ENCODE measurements at places on chromosomes 11 and 22. TPM values are rescaled to one million over a fixed set of nuclear protein-coding genes. Genes with fewer than 3 reads are reported as not detected.

- peaks cover 5% of the 10 kb centered on the region for H3K4me1 ChIP-seq
- H3K4me3 ChIP-seq: no peak overlapping the region
- H3K27ac ChIP-seq: peak overlapping the region; percentile 45
- H3K36me3 ChIP-seq: no peaks in the 10 kb centered on the region
- no peak for DNase-seq
These were observed 22.0 kb upstream of the MYRF start for GRCh38 chr11:61730240-61730994.

DNA sequence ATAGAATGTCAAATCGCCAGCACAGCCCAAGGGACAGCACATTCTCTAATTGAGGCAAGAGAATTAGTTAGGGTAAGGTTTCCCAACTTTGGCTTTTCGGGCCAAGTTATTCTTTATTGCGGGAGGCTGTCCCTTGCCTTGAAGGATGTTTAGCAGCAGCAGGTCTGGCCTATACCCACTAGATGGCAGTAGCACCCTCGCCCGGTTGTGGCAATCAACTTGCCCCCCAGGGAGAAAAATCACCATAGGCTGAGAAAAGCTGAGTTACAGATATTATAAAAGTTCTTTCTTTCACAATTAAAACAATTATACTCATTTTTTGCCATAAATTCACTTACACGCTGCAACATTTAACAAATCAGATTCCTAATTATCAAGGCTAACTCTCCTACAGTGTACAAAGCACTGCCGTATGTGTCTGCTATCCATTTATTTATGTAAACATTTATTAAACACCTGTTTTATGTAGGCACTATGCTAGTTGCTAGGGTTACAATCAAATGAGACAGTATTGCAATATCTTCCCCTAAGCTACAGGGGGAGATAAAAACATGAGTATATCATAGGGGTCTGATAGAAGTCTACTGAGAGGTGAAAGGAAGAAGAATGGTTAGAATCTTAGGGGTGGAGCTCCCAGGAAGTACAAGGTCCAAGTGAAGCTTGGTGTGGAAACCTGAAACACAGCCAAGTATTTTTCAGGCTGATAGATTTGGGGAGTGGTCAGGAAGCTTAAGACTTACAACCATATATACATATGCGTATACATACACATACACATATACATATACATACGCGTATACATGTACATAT is 452.3 kb downstream of the RAB38 start:
- DNase-seq: no peak
- no peaks in the 10 kb centered on the region for H3K27me3 ChIP-seq
- H3K27ac ChIP-seq: no peak overlapping the region
- peaks cover 2% of the 10 kb centered on the region for H3K4me1 ChIP-seq

DNA sequence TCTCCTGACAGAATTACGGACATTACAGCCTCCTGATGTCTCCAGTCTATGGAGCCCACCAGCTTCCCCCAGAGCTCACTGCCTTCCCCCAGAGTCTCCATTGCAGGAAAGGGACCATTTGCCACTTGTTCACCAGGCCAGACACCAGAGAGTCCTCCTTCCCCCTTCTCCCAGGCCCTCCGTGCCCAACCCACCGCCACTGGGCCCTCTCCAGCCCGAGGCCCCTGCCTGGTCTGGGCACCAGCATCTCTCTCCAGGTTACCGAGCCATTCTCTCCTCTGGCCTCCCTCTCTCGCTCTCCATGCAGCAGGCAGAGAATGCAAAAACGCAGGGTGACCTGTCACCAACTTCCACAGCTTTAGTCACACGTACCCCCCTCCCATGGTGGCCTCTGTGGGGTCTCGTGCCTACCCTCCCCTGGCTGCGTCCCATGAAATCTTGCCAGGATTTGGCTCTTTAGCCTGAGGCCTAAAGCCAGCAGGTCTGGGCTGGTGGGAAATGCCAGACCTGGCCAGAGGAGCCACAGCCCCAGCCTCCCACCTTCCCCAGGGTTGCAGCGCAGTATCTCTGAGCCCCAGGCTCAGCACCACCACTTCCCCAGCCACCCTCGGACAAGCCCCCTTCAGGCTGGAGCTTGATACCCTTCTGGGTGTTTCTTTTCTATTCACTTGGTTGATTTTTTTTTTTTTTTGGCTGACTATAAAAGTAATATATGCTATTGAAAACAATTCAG is 6.8 kb upstream of the SERPINH1 start:
- H3K27me3 ChIP-seq: peaks cover 13% of the 10 kb centered on the region
- no peak for DNase-seq
- H3K36me3 ChIP-seq: no peaks in the 10 kb centered on the region

GRCh38 chr11:109731451-109731850 is 309.5 kb downstream of the C11orf87 start:
- no peaks in the 10 kb centered on the region for H3K36me3 ChIP-seq
- H3K4me1 ChIP-seq: no peaks in the 10 kb centered on the region
- no peaks in the 10 kb centered on the region for H3K27me3 ChIP-seq
- H3K4me3 ChIP-seq: no peak overlapping the region

DNA sequence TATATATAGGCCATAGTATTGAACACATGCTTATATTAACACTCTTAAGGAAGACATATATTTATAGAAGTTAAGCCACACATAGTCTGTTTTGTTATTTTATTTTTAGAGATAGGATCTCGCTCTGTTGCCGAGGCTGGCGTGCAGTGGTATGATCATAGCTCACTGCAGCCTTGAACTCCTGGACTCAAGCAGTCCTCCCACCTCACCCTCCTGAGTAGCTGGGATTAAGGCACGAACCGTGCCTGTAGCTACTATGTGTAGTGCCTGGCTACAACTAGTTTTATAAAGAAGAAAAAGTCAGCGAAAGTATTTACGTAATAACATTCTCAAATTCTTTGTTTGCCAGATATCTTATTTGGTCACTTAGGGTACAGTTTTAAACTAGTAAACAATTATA is 5.6 kb upstream of the UCP2 start:
- H3K4me1 ChIP-seq: peaks cover 25% of the 10 kb centered on the region
- no peaks in the 10 kb centered on the region for H3K36me3 ChIP-seq
- no peak overlapping the region for H3K4me3 ChIP-seq
- H3K27ac ChIP-seq: peak overlapping the region; percentile 63
- no peaks in the 10 kb centered on the region for H3K27me3 ChIP-seq
- DNase-seq: no peak

DNA sequence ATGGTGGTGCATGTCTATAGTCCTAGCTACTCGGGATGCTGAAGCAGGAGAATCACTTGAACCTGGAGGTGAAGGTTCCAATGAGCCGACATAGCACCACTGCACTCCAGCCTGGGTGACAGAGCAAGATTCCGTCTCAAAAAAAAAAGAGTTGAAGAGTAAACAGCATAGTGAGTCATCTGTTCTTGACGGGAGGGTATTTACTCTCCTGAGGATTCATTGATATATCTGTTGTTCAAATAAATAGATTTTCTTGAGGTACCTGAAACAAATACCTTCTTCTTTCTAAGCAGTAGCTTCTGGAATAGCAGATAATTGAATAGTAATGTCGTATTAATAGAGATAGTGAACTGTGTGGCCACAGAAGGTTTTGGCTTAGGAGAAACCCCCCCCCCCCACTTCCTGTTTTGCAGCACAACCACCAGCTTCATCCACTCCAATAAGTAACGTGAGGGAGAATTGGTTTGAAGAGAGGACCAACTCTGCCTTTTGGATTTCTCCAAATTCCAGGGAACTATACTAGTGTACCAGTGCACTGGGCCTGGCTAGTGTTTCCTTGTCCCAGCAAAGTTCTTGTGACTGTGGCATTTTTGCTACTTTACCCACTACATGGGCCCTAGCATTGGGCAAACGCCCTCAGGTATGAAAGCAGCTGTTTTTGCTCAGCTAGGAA is 90.0 kb downstream of the PRMT3 start:
- H3K4me3 ChIP-seq: no peak overlapping the region
- no peaks in the 10 kb centered on the region for H3K27me3 ChIP-seq
- H3K4me1 ChIP-seq: peaks cover 11% of the 10 kb centered on the region
- no peak overlapping the region for H3K27ac ChIP-seq
- DNase-seq: no peak
- peaks cover 3% of the 10 kb centered on the region for H3K36me3 ChIP-seq

DNA sequence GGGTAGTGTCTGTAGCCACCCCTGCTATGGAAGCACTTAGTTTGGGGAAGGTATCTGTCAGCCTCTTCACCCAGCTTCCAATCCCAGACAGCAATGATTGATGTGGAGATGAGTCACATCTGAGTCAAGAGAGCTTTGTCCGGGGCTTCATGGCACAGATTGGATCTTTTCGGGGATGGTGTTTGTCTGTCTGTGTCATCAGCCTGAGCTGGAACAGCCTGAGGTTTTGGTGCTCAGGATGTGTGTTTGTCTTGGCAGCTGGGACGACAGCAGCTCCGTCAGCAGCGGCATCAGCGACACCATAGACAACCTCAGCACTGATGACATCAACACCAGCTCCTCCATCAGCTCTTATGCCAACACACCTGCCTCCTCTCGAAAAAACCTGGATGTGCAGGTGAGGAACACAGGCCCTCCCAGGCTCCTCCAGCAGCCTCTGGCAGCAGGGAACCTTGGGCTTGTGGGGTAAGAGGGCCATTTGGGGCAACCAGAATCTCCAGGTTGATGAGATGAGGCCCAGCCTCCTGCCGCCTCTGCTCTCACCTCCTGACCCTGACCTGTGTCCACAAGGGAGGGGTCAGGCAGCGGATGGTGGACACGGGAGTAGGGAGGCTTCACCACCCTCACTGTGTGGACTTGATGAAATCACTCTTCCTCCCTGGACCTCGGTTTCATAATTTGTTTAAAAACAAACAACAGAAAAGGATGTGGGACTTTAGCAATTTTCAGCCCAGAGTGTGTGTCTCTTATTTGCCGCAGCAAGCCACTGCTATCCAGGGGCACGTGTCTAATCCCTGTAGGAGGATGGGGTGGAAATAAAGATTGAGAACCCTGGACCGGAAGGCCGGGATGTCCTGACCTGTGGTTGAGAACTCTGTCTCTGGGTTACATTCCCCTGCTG is 124.3 kb downstream of the DBX1 start:
- no peaks in the 10 kb centered on the region for H3K4me1 ChIP-seq
- DNase-seq: no peak
- no peak overlapping the region for H3K27ac ChIP-seq
- peaks cover 55% of the 10 kb centered on the region for H3K27me3 ChIP-seq

DNA sequence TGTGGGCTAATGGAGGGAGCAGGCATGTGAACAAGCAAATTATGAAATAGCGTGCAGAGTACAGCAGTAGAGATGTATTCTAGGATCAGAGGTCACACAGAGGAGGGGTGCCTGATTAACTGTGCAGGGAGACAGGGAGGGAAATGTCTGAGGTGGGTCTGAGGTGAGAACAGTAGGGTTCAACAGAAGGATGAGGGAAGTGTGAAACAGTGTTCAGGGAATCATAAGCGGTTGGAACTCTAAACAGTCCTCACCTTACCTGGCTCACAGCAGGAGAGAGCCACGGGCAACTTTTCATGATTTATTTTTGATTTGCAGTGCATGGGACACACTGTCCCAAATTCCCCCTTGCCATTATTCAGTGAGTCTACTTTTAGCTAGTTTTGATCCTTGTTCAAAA is 90.5 kb downstream of the PIWIL4 start:
- no peak for DNase-seq
- H3K27ac ChIP-seq: no peak overlapping the region
- H3K4me1 ChIP-seq: peaks cover 3% of the 10 kb centered on the region
- no peak overlapping the region for H3K4me3 ChIP-seq

GRCh38 chr11:112394304-112394703 is 133.6 kb upstream of the PLET1 start:
- DNase-seq: no peak
- peaks cover 2% of the 10 kb centered on the region for H3K36me3 ChIP-seq
- no peaks in the 10 kb centered on the region for H3K4me1 ChIP-seq
- peaks cover 20% of the 10 kb centered on the region for H3K27me3 ChIP-seq
- H3K27ac ChIP-seq: no peak overlapping the region

DNA sequence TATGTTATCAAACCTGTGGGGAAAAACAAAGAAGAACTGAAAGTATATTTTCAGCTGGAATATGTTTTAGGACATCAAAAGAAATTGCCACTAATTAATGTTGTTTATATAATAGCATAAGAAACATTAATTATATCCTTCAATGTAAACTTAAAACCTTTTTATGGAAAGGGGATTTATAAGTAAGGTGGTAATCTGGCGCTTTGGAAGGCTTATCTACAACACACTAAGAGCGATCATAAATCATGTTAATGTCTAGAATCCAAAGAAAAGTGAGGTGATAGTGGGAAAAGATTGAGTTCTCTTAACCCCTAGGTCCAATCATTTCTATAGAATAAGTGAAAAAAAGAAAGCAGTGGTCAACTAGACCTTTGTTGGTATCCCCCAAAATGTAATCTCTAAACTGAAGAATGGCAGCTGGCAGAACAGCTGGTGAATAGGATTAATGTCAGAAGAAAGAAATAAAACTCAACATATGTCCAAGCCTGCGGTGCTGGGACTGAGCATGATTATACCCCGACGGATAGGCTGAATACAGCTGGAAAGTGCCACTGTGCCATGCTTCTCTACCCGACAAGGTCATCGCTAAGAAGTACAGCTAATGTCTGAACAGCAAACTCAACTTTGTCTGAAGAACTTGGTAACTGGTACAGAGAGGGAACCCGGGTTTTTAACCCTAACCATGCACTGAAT is 64.0 kb downstream of the SOX6 start:
- no peaks in the 10 kb centered on the region for H3K36me3 ChIP-seq
- H3K27ac ChIP-seq: no peak overlapping the region
- no peak overlapping the region for H3K4me3 ChIP-seq
- H3K27me3 ChIP-seq: no peaks in the 10 kb centered on the region

Gene DERL3
- 3.6 TPM for total RNA-seq

Gene BIRC2
- 76.6 TPM for total RNA-seq

Gene ANGPTL5
- not detected for total RNA-seq

Gene OR5P2
- not detected for total RNA-seq

Gene ANO9
- 131 TPM for total RNA-seq

Gene NNMT
- total RNA-seq: not detected

Gene OAF
- 1.3 TPM for total RNA-seq

Gene SLC22A8
- not detected for total RNA-seq
